ENCODE measurements at places on chromosomes 6 and 20.

DNA sequence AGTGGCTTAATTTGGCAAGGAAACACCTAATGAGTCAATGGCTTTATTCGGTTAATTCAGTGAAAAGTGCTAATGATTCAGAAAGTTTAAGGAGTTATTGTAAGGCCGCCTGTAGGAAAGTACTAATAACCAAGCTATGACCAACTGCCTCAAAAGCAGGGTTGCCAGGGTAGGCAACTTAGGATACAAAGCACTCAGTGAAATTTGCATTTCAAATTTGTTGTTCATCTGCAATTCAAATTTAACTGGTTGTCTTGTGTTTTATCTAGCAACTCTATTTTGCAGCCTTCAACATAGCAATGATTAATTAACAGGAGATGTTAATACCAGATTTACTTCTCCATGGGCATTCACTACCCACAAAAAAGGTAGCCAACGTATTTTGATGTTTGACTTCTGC is 412.3 kb downstream of the PRKN start:
- DNase-seq: no peak

- DNase-seq: no peak
Observed at GRCh38 chr20:8291873-8292272, 159.8 kb downstream of the PLCB1 start.

GRCh38 chr6:54695815-54696214 is 150.8 kb upstream of the FAM83B start:
- no peak for DNase-seq

DNA sequence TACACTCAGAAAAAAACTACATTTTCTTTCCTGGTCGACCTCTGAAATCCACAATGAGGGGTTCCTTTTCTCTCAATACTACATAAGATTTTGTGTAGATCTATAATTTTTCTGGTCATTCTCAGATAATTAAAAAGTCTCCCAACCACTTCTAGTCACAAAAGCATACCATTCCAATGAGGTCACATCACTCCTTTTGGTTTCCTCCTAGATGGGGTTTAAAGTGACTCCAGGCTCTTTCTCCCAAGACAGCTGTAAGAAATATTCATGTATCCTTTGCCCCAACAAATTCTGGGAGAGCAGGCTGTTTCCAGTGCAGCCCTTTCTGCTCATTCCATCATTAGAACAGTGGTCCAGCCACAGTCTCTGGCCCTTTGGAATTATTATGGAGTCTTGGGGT is 43.1 kb upstream of the BEND6 start:
- DNase-seq: peak; percentile 18

GRCh38 chr6:105588123-105588710 is 185.3 kb upstream of the PREP start:
- DNase-seq: no peak

DNA sequence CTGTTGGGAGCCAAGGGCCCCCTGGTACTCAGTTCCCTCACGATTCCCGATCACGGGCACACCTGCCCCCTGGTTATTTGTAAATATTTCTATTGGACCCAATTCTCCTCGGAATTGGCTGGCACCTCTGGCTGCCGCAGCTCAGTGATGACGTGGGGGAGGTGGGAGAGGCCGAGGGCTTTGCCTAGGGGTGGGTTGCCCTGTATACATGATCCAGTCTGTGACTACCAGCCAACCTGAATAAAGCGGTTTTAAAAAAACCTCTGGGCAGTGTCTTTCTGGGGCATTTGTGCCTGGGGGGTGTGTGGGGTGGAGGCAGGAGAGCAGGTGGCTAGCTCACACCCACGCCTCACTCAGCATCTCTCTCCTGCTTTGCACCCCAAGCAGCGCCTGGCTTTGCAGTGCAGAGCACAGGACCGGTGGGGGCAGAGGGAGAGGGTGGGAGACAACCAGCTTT is 42.2 kb downstream of the VSTM2L start:
- no peak for DNase-seq

DNA sequence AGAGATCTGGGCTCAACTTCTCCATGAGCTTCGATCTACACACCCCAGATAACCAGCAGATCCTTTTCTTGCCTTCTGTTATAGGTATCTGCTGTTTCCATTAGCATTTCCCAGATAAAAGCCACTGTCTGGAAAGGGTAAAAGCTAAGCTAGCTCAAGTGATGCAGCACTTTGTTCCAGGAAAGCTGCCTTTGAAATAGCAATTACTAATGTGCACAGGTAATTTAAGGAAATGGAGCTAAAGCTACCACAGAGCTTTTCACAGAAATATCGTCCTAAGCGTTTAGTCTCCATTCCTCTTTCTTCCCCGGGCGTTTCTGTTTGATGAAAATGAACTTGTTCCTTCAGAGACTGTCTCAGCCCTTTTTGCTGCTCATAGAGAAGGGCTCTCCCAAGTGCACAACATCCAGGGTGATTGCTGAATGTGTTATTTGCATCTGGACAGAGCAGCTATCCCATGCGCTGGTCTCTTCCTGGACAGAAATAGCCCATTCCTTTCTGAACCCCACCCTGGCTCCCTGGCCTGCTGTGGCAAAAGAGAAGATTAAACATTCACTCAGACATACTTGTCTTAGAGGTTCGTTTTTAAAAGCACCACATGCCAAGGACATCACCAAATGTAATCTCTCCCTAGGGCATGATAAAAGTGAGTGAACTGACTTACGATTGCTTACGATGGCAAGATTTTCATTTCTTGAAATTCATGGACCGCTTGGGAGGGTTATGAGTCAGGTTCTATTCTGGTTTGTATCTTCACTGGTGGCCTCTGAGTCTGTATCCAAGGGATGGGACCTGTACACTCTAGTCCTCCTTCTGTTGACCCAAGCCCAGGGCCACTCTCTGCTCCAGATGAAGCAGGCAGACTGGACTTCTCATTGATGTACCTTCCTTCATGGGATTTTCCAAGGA is 429.1 kb upstream of the CDH4 start:
- DNase-seq: no peak

DNA sequence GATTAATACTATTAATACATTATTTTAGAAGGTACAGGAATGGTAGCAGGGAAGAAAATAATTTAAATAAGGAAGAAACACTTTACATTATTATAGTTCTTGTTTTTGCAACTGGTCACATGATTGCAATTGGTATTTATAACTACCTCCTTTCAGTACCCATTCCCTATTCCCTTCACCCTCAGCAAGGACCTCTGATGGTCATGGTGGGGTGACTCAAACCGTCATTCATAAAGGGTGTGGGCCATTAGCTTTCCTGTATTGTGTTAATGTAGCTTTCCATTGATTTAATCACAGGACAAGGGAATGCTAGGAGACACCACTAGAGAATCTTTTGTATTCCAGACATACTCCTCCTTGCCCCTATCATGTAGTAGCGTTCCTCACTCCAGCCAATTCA is 47.2 kb upstream of the TMEM244 start:
- no peak for DNase-seq

GRCh38 chr6:3001773-3002293 is 2.1 kb downstream of the NQO2 start:
- no peak for DNase-seq

GRCh38 chr20:63558804-63559484 is 5.0 kb downstream of the FNDC11 start:
- no peak for DNase-seq

- DNase-seq: no peak
Observed at GRCh38 chr6:103729658-103730057, 1130.1 kb downstream of the HACE1 start.

DNA sequence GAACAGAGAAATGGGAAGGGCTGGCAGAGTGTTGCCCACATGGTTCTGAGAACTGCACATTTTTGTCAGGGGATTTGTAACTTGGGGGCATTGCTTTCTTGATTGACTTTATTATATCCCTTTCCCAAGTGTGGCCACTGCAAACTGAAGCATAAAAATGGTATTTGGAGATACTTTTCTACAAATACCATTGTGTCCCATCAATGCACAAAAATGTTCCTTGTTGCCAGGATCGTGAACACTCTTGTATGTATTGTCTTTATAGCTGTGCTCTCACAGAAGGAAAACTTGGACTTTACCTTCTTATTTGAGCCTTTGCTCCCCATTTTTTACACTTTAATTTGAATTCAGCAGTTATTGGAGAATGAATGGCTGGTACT is 57.1 kb upstream of the C20orf144 start:
- DNase-seq: no peak

DNA sequence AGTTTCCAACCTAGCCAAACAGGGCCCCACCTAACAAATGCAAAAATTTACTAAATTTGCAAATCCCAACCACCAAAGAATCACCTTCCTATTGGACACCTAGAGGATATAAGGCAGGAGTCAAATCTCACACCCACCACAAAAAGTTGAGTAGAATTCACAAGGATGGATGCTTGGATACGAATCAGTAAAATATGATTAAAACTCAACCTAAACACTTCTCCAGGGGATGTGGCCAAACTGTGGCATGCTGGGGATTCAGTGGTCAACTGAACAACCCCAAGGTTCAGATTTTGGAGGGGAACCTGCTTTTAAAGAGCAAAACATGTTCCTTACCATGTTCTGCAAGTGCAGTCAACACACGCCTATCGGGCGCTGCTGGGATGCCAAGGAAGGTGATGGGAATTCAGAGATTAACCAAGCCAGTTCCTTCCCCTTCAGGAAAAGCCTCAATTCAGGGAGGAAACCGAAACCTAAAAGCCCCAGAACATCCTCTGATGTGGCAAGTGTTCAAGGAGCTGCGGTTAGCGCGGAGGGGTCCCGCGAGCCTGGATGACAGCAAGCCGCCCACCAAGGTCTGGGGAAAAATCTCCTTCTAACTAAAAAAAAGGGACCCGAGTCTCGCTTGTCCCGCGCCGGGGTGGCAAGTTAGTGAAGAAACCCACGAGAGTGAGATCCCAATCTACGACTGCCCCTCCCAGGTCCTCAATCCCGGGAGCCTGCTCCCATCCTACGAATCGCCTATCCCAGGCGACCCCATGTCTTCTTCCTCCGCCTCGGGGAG is 902 bp downstream of the SAMHD1 start:
- peak; percentile 25 for DNase-seq

- DNase-seq: no peak
Observed at GRCh38 chr6:139427199-139427598, 52.8 kb upstream of the CITED2 start.

DNA sequence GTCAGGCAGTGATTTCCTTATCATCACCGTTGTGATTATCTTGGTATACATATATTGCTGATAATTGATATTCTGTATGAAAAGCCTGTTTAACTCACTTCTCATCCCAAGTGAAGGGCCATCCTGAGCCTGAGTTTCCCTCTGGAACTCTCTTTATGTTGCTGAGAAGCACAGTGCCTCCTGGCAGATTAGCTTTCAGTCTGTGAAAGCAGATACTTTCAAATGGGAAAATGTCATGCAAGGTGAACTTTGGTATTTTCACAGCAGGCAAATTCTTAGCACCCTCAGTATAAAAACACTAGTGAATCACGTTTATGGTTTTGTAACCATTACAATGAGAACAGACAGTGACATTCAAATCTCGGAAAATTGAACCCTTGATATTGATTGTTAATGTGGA is 151.6 kb downstream of the PRIM2 start:
- no peak for DNase-seq

DNA sequence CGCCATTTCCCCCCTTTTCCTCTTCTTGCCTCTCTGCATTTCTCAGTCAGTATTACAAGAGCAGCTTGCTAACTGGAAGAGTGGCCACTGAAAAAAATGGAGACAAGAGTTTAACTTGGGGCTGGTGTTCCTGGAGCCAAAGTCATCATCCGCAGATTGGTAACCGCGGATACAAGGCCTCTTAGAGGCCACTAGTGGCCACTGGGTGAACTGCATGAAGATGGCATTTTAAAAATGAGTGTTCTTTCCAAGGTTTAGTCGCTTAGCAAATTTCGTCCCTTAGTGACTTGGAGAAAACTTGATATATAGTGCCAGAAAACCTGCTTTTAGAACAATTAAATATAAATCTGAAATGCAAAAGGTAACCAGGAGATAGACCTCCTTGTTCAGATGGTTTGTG is 4.8 kb downstream of the F13A1 start:
- no peak for DNase-seq

DNA sequence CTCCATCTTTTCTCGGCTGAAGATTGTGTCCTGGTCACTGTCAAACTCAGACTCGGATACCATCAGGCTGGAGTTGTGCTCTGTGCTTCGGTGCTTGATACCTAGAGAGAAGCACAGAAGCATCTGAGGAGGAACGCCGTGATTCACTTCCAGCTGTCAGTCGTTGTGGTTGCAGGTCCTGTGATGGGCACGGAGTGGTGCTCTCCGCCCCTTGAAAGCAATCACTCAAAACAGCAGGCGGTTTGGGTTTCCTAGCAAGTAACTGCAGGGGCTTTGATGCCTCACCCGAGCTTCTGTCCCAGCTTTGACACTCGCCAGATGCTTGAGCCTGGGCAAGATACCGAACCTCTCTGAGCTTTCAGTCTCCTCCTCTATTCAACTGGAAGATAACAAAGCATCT is 52.5 kb downstream of the ALDH5A1 start:
- no peak for DNase-seq

GRCh38 chr20:237489-237888 is 10.4 kb downstream of the DEFB129 start:
- DNase-seq: no peak

DNA sequence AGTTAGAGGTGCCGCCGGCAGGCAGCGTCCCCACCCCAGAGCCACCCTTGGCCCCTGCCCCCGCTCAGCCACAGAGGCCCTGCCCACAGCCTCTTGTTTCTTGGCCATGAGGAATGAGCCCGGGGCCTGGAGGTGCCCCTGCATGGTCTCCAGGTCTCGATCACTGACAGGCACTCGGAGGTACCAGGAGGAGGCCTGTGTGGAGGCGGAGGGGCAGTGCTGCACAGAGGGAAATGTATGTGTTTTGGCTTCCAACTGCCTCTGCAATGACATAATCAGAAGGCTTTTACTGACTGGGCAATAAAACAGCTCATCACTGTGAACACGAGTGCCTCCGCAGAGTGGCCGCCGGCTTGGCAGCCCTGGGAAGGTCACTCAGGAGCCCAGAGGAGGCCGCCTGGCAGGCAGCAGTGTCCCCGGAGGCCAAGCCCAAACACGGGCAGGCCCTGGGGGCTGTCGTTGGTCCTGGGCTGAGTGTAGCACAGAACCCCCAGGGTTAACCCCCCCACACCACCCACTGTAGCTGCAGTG is 61.1 kb upstream of the GATA5 start:
- no peak for DNase-seq

DNA sequence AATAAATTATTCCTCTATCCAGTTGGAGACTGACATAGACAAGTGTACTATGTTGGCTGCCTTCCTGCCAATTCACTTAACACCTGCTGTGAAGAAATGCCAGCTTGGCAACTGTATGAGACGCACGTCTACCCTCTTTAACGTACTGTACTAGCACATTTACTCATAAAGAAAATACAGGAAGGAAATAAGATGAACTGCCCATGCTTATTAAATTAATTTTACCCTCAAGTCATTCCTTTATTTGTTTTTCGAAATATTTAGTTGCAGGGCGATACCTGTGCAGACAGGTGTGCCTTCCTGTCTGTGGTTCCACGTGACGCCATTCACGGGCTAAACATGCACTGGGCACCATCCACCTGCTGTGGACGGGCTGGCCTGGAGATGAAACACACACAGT is 52.0 kb downstream of the PSMG4 start:
- DNase-seq: no peak

DNA sequence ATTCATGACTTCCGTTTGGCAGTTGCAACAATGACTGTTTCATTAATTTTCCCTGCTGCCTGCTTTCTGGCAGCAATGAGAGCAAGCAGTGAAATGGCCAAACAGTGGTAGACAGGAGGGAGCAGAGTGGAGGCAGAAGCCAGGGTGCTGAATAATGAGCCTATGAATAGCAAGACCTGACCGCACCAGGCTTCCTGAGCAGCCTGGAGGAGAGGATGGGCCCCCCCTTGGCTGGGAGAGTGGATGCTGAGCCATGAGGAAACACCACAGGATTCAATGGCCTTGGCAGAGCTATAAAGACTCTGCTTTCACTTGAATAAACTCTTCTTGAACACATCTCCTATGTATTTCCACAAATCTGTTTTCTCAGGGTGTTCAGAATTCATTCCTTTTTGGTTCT is 68.1 kb upstream of the SNRPB2 start:
- no peak for DNase-seq

All from iPS DF 6.9 (cell line).